ENCODE measurements at places on chromosomes 1 and 21.

GRCh38 chr21:41612674-41613532 lies 104.9 kb upstream of the TMPRSS2 start:
- no peak for DNase-seq

DNA sequence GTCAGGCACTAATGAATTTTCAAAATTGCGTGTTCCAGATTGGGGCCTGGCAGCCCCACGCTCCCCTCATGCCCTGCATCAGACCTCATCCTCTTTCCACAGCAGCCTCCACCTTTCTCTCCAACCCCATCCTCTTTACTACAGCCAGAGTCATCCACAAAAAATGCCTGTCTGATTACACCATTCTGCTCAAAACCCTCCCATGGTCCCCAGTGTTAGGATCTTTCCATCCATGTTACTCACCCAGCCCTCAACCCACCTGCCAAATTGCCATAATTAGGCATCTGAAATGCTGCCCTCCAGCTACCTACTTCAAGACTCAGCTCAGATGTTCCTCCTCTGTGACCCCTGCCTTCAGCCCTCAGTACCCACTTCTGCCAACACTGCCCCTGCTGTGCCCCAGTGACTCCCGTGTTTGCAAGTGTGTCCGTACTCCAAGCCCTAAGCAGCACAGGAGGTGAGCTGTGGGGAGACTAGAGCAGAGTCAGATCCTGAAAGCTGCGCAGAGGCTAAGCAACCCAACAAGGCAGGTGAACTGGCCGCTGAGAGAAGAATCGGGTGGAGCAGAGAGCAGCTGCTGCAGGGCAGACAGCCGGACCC lies 715 bp upstream of the ARTN start:
- no peak for DNase-seq

DNA sequence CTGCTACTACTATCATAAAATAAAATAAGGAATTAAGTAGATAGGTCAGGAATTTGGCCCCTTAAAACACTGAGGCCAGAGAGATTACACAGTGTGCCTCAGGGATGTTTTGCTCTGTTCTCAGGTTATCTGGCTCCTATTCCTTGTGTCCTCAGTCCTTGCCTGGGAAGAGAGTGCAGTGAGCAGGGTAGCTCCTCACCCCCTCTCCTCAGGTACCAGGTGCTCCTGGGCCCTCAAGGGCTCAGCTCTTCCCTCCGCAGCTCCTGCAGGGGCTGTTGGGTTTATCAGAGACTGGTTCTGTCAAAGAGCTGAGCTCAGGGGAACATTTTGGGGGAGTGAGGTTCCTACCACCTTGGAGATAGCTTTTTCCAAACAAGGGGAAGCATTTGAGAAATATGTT lies 20.1 kb upstream of the COQ8A start:
- DNase-seq: no peak

- no peak for DNase-seq
These were observed 1.4 kb downstream of the WDR26 start for GRCh38 chr1:224433041-224433691.

DNA sequence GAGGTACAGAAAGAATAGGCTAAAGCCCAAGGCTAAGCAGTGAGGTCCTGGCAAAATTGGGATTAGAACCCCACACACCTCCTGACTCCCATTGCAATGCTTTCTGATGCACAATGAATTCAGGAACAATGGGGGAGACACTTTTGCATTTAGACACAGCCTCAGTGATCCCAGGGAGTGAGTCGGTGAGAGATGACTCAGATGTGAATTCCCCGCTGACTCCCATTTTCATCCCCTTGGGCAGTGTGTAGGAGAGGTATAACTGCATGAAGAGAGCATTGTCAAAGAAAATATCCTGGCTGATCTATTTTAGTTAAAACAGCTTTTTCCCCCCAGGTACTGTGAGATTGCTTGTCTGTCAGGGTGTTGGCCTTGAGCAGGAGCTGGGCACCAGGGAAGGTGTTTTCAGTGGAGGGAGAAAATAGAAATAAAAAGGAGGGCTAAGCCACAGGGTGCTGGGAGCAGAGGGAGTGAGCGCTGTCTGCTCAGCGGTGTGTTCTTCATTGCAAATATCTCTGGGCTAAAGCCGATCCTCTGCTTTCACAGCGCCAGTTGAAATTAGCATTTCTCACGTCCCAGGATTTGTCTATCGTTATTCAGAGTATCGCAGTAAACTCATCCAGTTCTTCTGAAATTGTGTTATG lies 247.7 kb upstream of the PTBP2 start:
- no peak for DNase-seq

DNA sequence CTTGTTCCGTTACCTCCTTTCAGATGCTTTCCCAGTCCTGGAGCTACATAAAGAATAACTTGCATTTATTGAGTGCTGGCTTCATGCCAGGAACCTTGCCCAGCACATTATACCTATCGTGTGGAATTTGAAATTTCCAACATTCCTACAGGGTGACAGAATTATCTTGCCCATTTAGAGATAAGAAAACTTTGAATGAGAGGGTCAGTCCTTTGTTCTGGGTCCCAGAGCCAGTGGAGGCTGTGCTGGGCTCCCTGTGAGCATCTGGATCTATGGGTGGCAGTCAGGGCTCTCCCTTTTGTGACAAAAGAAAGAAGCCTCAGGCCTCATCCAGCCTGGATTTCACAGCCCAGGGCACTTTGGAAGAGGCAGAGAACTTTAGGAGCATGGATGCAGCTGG lies 3.2 kb downstream of the GSTM4 start:
- DNase-seq: no peak

Data from naive thymus-derived CD8-positive, alpha-beta T cell (primary cell).